ENCODE measurements at places on chromosomes 2 and 18. TPM values are rescaled to one million over a fixed set of nuclear protein-coding genes. Genes with fewer than 3 reads are reported as not detected.

The VSNL1 gene
- 5.9 TPM for polyA plus RNA-seq

The RBBP8 gene
- polyA plus RNA-seq = 7.8 TPM

The DNER gene
- polyA plus RNA-seq = 0.73 TPM

The AGBL5 gene
- 6.5 TPM for polyA plus RNA-seq

The DES gene
- 18,010 TPM for polyA plus RNA-seq

The UGT1A4 gene
- polyA plus RNA-seq = not detected

The SOWAHC gene
- 1.1 TPM for polyA plus RNA-seq

The CRYGC gene
- not detected for polyA plus RNA-seq

The RNF152 gene
- 2.7 TPM for polyA plus RNA-seq

The LAMA1 gene
- 0.75 TPM for polyA plus RNA-seq

DNA sequence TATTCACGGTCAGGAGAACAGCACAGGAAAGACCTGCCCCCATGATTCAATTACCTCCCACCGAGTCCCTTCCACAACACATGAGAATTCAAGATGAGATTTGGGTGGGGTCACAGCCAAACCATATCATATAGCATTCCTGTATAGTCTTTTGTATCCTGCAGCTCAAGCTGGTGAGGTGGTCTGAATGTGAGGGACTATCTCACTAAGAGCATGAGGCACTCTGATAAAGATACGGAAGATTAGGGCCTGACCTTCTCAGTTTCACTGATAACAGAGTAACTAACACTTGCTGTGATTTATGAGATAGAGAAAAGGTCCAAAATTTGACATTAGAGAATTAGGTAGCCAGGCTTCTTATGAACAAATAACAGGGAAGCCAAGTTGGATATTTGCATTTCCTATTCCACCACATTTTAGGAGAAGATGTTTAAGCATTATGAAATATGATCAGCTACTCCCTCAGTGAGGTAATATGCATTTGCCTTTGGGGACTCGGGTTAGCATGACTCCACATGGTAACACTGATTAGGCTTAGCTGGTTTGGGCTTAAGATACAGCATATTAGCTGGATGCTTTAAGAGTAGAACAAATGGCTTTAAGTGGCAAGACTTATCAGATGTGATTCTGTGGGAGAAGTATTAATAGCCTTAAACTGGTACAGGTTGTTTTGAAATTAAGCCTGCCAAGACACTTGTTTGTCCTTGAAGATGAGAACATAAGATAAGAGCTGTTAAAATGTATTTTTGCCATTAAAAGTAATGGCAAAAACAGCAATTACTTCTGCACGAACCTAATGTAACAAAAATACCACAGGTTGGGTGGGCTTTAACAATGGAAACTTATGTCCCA lies 106.9 kb upstream of the MSTN start:
- DNase-seq = no peak

- DNase-seq = no peak
These were observed 147.3 kb downstream of the DDX1 start for GRCh38 chr2:15738943-15739342.

DNA sequence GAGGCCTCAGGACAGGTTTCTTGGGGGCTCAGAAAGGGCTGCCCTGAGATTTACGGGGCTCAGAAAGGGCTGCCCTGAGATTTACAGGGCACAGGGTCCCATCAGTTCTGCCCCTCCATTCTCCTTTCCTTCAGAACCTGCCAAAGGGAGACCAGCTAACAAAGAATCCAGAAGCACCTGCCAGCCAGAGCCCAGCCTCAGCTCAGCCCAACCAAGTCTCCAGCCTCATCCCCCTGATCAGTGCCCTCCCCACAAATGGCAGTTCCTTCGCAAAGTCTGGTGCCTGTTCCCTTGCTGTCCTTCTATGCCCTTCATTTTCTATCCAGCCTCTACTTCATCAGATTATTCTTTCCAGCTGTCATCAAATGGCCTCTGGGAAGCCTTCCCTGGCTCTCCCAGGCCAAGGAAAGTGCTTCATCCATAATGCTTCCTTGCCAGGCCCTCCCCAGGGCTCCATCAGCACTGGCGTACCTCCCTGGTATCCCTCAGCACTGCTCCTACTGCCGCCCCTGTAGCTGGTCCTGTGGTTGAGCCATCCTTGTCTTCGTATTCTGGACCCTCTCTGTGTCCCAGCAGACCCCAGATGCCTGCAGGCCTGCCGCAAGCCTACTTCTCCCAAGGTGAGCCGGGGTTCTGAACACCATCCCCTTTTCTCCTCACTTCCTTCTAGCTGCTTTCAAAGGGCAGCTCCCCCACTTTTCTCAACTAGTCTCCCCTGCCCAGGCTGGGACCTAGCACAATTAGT lies 96.2 kb upstream of the EPAS1 start:
- no peak for DNase-seq

DNA sequence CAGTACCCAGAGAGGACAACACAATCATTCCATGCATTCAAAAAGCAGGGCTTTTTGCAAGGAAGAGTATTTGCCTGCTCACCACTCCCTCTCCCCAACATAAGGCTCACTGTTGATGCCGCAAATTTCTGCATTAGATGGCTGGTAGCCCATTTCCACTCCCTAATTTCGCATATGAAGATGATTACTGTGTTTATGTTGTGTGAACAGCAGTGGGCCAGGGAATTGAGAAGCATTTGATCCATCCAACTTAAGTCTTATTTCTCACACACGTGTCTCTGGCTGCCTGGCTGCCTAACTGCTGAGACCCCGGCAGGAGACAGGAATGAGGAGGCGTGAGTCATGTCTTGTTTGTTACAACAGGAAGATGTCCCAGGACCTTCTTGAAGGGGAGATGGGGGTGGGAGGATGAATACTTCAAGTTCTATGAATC lies 294.1 kb downstream of the ALK start:
- DNase-seq = no peak

GRCh38 chr18:10139783-10140410 lies 226.1 kb downstream of the VAPA start:
- no peak for DNase-seq

GRCh38 chr2:140929849-140930248 lies 1201.0 kb downstream of the LRP1B start:
- no peak for DNase-seq

GRCh38 chr2:202337151-202337550 lies 39.0 kb upstream of the BMPR2 start:
- DNase-seq = no peak

DNA sequence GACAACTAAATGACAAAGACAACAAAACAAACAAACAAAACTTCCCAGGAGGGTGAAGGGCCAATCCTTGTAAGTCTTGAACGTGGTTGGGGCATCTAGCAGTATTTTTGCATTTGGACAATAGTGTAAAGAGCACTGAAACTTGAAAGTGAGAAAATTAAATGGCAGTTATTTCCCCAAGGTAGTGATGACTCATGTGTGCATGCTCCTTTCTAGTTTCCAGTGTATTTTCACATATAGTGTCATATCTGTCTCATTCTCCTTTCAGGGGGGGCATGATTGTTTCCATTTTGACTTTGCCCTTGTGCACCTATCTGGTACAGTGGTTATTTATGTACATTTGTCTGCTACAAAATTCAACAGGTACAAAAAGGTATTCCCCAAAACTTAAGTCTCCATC lies 39.5 kb downstream of the CERS6 start:
- DNase-seq = no peak

- DNase-seq = no peak
These were observed 234.4 kb upstream of the RGPD4 start for GRCh38 chr2:107592280-107592624.

GRCh38 chr2:189519631-189520387 lies 60.8 kb downstream of the SLC40A1 start:
- DNase-seq = no peak

- DNase-seq = no peak
These were observed 243.8 kb downstream of the ERBB4 start for GRCh38 chr2:212294816-212295215.

DNA sequence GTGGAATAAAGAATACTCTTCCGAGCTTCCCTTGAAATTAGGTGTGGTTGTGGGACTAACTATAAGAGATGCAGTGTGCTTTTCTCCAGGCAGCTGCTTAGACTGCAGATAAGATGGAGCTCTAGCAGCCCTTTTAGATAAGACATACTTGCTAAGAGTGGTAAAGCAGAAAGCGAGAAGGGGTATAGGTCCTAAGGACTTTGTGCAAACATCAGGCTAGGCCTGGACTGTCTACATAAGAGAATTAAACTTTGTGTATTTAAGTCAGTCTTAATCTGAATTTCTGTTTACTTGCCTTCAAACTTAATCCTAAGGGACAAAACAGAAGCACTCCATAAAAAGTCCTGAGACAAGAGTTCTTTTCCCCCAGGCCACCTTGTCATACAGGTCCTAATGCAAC lies 218.9 kb downstream of the RAB3GAP1 start:
- no peak for DNase-seq
